ENCODE measurements at places on chromosomes 2 and 18.

DNA sequence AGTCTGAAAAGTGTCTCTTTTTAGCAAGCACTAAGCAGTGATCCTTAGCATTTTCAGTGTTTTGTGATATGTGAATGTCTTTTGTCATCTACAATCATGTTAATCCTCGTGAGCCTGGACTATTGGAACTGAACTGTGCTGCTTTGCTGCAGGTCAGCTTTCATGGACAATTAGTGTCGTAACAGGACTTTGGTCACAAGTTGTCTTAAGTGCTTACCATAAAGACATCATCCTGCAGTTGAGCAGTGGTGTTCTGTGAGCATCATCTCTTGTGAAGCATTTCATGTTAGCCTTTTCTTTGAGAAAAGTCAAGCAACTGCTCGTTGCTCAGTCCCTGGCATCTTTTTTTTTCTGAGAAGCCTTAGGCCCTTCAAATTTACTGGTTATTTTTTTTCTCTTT is 135.9 kb downstream of the ZNF407 start:
- no peak for DNase-seq

GRCh38 chr2:96315400-96316071 is 9.6 kb upstream of the ITPRIPL1 start:
- no peak for DNase-seq

- no peak for DNase-seq
These were observed 107.7 kb downstream of the ACKR3 start for GRCh38 chr2:236677368-236677767.

DNA sequence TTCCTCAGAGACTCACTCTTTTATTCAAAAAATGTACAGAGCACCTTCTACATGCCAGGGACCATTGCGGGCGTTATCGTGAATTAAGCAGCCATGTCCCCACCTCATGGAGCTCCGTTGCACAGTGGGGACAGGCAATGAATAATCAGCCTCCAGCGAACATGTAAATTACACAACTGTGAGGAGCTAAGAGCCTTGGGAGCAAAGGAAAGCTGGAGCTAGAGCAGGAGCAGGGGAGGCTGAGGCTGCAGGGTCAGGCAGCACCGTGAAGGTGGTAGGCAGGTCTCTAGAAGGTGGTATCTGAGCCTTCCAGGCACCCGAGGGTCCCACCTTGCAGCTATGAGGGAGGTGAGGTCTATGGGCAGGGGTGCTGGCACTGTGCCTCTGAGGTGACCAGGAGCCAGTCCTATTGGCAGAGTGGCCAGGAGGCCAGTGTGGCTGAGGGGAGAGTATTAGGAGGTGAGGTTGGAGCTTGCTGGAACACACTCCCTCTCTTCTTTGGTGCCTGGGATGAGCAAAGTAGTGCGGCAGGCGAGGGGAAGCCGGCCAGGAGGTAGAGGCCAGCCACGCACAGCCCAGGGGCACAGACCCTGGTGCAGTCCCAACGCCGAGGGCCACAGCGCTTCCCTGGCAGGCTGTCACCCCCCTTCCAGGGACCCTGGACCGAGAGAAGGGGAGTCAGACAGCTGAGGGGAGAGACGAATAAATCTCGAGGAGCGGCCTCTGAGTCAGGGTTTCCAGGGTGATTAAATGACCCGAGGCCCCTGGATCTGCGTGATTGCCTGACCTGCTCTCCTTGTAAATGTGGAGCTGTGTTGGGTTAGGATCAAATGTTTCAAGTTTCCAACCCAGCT is 167.3 kb downstream of the SEPTIN10 start:
- DNase-seq = no peak

DNA sequence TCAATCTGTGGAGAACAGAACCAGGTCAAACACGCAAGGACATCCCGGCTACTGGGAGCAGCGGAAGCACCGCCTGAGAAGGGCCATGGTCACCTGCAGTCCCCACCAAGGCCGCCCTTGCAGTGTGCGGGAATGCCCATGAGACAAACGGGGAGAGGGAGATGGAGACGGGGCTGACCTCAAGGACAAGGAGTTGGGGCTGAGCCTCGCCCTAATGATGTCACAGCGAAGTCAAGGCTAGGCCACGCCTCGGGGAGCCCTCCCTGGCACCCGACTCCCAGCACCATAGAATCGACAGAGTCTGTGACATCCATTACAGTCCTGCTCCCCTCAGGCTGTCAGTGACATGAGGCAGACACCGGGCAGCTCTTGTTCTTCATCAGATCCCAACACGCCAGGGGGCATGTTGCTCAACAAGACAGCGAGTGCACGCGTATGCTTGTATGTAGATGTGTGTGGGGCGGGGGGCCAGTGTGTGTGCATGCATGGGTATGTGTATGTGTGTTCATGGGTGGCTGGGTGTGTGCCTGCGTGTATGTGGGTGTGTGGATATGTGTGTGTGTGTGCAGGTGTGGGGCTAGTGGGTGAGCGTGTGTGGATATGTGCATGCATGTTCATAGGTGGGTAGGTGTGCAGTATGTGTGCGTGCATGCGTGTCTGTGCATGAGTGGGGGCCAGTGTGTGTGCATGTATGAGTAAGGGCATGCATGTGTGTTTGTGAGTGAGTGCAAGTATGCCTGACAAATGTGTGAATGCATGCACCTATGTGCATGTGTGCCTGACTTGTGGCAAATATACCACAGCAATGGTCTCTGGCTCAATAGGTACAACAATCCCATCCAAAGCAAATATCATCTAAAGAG is 57.0 kb downstream of the ANKMY1 start:
- no peak for DNase-seq

DNA sequence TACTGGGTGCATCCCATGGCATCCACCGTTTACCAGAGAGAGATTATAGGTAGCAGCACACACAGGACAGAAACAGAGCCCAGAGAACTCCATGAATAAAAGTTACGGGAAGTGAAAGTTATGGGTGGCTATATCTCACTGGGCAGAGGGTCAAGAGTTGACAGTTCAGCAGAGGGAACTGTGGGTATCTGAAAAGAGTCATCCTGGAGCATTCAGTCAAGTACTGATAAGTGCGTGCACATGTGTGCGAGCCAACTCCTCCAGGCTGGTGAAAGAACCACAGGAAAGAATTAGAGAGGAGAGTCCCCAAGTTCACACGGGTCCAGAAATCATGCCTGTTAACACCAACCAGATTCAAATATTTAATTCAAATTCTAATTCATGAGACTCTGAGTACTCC is 1588.2 kb downstream of the LRP1B start:
- DNase-seq = no peak

- no peak for DNase-seq
These were observed 133.5 kb downstream of the SPTBN1 start for GRCh38 chr2:54589340-54590215.

GRCh38 chr2:101185085-101185484 is 33.9 kb upstream of the TBC1D8 start:
- no peak for DNase-seq

DNA sequence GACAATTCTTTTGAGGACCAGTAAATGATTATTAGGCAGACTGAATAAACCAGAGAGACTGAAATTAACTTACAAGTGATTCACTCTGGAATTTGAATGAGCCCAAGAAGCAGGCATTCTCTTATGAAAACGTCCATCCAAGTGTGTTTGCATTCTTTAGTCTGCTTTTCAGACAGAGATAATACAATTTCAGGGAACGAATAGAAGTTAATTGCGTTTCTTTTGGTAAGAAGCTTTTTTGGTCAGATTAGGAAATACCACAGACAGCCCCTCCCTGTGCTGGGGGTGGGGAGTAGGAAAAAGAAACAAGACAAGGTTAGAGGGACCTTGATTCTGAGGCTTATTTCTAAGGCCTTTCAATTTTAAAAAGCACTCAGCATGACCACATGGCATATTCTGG is 874.4 kb downstream of the SUCLG1 start:
- no peak for DNase-seq

- DNase-seq = no peak
These were observed 596.1 kb upstream of the KLHL29 start for GRCh38 chr2:22788749-22789327.

GRCh38 chr2:39216346-39217191 is 27.2 kb downstream of the CDKL4 start:
- DNase-seq = no peak

- no peak for DNase-seq
These were observed at the start of gene TGFBRAP1 for GRCh38 chr2:105329561-105330495. TGFBRAP1 (minus strand) TSS chr2:105329735; CDS start chr2:105308301, 21,434 bp downstream.

Measured in NCI-H187 (cell line).